AG04449 (cell line): ENCODE measurements at places on chromosomes 1 and 21.

- DNase-seq = no peak
Observed at GRCh38 chr1:107213225-107213624, 72.4 kb downstream of the NTNG1 start.

DNA sequence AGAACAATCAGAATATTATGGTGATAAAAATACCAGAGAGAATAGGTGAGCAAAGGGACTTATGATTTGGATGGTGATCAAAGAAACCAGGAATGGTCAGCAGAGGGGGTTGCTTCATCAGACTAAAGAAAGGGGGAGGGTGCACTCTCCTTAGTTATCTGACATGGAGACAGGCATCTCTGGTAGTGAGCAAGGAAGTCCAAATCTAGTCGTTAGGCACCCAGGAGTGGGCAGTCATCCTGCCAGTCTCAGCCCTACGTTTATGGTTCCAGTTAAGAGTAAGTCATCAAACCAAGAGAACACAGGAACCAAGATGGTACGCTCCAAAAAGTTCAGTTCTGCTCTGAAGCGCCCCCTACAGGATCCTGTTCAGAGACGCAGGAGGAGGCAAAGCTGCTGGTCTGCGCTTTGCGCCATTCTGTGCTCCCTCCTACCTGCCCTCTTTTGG lies 28.6 kb downstream of the EBNA1BP2 start:
- DNase-seq = no peak

DNA sequence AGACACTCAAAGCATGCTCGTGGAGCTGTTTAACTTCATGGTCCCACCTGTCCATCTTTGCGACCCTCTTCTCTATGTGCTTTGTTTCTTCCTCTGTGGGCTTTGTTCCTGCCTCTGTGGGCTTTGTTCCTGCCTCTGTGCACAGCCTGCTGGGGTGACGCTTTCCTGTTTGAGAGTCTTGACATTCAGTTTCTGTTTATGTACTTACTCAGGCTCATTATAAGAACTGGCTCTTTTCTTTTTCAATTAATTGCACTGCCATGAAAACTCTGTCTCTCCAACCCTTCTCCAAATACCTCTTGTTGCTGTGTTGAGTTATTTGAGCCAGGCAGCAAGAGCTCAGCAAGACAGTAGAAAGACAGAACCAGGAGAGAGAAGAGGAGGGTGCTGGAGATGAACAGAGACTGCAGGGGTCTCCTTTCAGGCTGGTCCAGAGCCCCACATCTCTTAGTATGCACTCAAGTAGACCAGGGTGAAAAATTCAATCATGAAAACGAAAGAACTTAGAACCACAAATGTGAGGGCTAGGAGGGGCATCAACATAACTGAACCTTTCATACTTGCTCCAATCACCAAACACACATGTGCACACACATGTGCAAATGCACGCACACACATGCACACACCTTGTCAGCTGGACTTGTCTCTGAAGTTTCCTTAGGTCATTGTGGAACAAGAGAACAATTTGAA lies 88.3 kb upstream of the SGIP1 start:
- no peak for DNase-seq

- DNase-seq = no peak
Observed at GRCh38 chr1:172935062-172935592, 115.6 kb downstream of the TNFSF18 start.

DNA sequence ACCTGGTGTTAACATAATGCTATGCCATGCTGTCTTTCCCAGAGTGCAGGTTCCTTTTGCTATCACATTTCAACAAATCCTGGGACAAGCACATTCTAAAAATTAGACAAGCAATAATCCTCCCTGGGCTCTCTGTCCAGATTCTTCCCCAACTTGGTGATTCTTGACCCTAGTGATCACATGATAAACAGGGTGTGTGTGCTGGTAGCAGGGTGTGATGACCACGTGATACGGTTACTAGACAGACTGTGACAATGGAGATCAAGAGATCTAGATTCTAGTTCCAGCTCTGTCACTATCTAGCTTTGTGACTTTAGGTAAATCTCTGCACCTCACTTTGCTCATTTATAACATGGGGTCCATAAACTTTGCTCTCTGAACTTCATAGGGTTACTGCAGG lies 61.9 kb upstream of the HSD17B7 start:
- DNase-seq = no peak
